ENCODE measurements at places on chromosomes 4 and X.

DNA sequence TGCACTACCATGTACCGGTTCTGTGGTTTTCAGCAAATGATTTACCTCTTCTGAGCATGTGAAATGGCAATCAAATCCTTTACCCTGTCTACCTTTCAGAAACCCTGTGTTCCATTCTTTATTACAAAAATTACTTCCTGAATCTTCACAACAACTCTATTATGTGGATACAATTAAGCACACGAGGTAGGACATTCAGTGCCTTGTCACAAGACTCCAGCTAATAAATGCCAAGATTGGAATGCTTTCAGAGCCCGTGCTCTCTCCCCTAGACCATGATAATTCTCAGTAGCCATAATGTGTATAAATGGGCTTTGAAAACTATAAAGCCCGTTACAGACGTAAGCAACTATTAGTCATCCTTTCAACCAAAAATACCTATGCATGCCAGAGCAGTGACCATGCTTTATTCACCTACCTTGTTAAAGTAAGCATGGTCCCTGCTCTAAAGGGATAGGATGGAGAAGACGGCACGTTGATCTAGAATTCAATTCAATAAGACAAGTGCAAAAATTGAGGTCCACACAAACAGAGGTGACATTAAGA, 2.4 kb downstream of the RXFP1 start:
- no peak for DNase-seq

DNA sequence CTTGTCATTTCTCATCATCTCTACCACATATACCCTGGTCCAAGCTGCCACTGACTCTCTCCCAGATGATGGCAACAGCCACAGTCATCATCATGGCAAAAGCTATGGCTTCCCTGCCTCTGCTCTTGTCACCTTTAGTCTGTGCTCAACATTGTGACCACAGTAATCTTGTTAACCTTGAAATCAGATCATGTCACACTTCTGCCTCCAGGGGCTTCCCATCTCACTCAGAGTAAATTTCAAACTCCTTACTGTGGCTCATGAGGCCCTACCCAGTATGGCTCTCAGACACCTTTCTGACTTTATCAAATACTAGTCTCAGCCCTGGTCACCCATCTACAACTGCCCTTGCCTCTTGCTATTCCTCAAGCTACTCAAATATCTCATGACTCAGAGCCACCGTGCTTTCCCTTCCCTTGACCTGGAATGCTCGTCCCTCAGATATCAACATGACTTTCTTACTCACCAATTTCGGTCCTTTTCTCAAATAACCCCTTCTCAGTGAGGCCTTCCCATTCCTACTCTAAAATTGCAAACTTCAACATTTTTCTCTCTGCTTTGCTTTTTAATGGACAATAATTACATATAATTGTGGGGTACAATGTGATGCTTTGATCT, 41.1 kb upstream of the STIM2 start:
- no peak for DNase-seq

DNA sequence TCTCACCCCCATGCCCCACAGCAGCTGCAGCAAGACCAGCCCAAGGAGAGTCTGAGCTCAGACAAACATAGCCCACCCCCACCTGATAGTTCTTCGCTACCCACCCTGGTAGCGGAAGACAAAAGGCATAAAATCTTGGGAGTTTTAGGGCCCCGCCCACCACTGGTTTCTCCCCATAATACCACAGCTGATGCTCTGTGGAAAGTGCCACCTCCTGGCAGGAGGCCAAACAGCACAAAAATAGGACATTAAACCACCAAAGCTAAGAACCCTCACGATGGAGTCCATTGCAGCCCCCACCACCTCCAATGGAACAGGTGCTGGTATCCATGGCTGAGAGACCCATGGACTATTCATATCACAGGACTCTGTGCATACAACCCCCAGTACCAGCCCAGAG, 226.7 kb downstream of the SNCA start:
- DNase-seq, result no peak

DNA sequence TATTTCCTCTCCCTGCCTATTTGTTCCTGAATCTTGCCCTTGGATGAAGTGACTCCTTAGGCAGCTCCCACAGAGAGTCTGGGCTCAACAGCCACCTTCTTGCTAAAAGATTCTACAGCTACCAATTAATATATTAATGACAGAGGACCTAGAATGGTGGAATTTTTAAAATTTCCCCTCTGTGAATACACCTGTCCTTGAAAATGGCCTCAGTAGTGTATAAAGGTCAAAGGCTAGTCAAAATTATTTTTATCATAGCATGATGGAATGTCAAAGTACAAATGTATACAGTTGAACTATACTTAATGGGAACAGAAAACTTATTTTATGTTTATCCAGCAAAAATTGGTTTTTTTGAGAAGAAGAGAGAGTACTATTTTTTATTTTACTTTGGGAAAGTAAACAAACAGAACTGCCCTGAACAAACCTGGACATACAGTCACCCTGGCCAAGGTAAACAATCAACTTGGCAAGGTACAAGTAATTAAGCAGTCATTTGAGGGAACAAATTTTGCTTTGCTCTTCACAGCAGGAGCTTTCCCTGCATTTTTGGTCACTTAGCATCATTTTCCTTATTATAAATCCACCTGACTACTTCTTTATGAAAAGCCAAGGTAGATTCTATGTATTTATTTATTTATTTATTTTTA, 250.8 kb downstream of the INPP4B start:
- DNase-seq, result no peak

DNA sequence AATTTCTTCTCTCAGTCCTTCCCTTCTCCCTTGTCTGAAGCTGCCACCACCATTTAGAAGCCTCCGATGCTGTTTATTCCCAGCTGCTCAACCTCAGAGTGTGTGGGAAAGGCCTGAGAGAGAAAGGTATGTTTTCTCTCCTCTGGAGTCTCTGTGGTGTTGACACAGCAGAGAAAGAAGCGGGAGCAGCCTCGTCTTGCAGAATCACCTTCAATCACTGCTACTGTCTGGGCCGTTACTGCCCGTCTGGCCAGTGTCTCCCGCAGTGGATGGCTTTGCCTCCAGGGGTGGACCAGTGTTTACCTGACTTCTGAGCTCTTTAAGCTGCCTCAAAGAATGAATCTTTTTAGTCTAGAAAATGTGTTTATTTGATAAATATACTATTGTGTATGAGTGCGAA, 148.9 kb upstream of the FAM47C start:
- DNase-seq, result no peak

DNA sequence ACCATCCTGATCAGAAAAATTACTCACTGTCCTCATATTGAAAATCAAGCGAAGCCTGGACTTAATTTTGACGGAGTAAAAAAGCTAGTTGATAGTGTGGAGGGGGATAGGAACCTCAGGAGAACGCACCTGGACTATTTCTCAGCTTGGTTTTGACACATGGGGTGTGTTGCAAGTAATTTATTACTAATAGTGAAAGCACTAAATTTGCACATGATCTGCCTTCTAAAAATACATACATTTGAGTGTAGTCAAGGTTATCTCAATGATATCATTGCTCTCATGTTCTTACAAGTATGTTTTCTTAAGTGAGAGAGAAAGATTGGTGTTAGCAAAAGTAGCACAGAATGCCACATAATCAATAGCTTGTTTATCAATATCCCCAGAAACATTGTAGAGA, 29.5 kb downstream of the LRIT3 start:
- DNase-seq, result no peak

GRCh38 chrX:136635235-136635634, 12.7 kb upstream of the CD40LG start:
- DNase-seq, result no peak

DNA sequence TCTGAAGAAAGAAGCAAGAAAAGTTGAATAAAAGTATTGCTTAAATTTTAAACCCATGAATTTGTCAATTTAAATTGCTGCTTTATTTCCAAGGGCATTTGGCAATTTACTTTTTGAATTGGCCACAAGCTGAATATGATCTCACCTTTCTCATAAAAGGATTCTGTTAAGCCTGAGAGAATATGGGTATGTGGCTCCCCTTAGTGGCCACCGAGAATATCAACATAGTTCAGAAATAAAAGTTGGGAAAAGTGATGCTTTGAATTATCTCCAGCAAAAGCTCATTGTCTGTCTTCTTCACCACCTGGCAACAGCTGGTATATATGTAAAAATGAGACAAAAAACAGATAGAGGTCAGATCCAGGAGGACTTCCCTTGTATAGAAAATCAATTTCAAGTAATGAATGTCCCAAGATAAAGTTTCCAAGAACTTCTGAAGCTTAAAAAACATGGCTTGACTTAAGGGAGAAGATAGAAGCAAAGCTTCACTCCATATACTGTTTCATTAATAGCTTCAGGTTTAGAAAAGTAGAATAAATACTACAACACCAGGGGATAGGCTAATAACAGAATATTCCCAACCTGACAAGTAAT, 290.7 kb upstream of the FAM241A start:
- no peak for DNase-seq

DNA sequence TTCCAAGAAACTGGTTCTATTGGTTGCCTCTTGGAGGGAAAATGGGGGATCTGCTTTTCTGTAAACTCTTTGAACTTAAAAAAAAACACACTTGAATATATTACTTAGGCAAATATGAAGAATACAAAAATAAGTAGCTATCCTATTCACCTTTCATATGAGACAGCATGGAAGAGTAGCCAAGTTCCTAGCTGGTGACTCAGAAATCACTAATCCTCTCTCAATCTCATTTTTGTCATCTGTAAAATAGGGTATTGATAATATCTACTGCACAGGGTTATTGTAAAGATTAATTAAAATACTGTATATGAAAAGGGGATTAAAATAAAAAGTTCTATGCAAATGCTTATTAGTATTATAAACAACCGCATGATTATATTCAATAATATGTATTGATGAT, 12.7 kb downstream of the MGARP start:
- no peak for DNase-seq

GRCh38 chr4:20037745-20038144, 214.0 kb upstream of the SLIT2 start:
- DNase-seq, result no peak

GRCh38 chr4:39278476-39278875, 87.7 kb downstream of the RFC1 start:
- no peak for DNase-seq

All from activated CD8-positive, alpha-beta memory T cell treated with anti-CD3 and anti-CD28 coated beads for 1 hour (primary cell).